ENCODE measurements at places on chromosomes 4 and X.

DNA sequence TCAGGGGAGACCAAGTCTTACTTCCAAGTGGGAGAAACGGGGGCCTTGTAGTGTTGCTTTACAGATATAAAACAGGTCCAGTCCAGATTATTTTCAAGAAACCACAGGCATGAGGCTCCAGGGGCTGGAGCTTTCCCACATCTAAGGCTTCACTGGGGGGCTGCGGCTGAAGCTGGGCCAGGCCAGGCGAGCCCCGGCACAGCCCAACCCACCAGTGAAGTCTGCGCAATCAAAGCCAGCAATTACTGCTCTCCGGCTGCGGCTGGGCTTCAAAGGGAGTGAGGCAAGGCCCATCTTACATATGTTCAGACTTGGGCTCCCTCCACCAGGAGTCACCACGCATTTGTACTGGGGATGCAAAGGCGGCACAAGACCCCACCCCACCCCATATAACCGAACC is 61.7 kb downstream of the HADH start:
- DNase-seq = no peak

DNA sequence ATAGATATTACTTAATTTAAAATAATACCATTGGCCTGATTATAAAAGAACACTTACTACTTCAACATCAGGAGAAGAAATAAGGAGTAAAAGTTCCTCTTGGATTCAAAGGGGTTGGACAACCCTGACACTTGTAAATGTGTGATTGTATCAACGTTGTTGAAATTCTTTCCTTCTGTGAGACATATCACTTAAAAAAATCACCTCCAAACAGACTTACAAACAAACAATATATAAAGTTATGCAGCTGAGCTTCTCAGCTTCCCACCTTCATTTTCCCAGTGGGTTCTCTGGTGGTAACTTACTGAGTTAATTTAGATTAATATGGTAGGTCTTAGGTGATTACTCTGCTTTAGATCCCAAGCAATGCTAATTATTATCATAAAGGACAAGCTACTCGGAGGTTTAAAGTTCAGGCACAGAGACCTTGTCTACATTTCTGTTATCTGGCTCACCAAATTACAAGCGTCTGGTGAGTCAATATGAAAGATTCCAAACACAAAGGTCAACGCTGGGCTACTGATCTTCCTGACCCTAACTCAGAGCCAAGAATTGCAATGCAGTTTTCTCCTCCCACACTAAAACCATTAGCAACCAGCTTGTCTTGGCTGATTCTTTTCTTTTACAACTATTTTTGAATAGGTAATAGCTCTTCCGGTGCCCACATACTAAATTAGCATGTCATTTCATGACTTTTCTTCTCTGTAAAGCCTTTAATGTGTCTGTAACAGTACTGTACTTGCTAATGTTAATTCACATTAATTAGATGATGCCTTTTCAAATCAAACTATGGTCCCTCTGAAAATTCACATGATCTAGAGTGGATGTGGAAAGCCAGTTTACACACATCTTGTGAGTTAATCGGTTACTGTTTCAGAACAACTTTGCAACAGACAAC is 157.6 kb downstream of the RASL11B start:
- DNase-seq = no peak

DNA sequence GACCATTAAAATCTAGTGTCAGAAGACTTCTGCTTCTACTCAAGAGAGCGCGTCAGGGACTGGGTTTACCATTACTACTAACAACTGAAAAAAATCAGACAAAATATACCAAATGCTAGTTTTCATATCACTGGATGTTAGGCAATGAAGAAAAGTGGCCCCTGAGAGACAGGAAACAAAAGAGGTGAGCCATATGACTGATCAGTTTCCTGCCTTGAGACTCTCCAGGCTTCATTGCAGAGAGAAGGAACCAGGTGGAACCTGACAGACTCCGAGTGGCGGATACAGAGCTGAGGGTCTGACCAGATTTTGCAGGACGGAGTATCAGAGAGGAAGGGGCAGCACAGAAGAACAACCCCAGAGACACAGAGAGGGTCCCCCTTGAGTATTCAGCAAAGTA is 86.3 kb downstream of the C4orf51 start:
- DNase-seq = no peak

DNA sequence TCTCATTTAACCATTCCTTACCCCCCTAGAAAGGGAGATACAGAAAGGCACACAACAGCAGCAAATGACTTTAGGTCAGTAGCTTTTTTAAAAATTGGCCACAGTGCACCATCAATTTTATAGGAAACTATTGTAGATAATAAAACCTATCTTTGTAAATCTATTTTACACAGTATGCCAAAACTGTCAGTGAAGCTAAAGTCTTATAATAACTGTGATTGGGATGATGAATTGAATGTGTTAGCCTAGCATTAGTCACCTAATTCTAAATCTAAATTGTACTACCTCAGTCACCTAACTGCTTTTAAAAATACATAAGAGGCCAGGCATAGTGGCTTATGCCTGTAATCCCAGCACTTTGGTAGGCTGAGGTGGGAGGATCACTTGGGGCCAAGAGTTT is 44.2 kb downstream of the SH3RF1 start:
- no peak for DNase-seq

- no peak for DNase-seq
Observed at GRCh38 chr4:60619531-60620305, 580.4 kb upstream of the ADGRL3 start.

DNA sequence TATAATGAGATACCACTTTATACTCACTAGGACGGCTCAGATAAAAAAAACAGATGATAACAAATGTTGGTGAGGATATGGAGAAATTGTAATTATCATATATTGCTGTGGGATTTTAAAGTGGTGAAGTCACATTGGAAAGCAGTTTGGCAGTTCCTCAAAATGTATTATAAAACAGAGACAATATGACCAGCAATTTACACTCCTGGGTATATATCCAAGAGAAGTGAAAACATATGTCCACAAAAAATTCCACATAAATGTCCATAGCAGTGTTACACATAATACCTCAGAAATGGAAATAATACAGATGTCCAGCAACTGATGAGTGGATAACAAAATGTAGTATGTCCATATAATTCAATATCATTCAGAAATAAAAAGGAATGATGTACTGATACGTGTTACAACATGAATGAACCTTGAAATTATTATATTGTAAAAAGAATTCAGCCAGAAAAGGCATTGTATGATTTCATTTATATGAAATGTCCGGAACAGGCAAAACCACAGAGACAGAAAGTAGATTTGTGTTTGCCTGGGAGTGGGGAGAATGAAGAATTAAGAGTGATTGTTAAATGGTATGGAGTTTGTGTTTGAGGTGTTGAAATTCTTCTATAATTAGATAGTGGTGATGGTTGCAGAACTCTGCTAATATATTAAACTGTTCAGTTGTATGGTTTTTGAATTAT is 220.9 kb downstream of the SLC7A11 start:
- no peak for DNase-seq

DNA sequence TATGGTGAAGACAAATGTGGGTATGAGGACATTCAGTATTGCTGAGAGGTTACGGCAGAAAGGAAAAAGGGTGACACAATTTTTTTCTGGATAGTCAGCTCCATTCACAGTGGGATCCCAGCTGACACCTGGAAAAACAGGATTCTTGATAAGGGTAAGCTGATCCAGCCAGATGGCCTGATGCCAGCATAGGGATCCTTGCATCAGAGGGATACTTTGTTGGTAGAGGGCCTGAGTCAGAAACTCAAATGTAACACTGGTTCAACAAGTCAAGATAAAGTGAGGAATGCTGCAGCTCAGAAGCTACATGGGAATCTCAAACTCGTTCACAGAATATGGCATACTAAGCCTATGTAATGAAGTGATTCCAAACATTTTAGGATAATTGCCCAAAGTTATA is 726.7 kb downstream of the C4orf33 start:
- no peak for DNase-seq

DNA sequence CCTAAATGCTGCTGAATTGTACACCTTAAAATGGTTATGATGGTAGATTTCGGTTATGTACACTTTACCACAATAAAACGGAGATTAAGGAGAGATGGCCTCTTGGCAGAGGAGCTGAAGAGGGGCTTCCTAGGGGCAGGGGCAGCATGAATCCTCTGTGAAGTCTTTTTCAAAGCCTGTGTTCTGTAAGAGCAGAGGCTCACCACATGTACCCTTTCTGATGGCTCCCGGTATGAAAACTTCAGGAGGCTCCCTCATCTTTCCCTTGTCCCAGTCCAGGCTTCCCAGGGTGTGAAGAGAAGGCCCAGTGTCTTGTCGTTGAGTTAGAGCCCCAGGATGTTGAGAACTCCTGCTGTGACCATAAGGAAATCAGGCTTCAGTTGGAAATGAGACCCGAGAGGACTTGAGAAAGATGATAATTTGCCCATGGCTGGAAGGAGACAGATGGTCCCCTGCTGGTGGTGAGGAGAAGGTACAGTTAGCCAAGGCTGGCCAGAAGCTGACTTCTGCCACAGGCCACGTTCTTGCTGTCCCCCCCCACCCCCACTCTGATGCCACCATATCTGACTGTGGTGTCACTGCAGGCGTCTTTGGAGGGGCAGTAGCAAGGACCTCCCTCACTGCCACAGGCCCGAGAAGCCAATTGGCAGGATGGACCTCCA is 31.8 kb upstream of the MTM1 start:
- no peak for DNase-seq

DNA sequence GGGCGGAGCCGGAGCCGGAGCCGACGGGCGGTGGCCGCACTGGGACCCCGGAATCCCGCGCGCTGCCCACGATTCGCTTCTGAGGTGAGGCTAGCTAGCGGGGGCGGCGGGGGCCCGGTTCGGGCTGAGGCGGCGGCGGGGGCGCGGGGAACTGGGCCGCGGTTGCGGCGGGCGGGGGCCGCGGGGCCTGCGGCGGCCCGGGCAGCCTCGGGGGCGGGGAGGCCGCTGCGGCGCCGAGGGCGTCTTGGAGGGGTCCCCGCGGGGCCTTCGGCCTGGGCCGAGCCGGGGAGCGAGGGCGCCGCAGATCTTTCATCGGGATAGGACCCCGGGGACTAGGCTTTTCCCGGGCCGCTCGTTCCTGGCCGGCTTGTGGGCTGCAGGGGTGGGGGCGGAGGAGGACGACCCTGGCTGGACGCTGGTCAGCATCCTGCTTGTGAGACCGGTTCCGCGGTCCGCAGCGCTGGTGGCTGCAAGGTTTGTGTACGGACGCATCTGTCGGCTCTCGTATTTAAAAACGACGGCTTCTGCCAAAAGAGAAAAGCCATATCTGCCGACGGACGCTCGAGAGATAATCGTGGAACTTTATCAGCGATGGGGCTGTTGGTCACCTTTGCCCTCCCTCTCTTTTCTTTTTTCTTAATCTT is 419 bp downstream of the ADD1 start:
- DNase-seq = peak; percentile 53

DNA sequence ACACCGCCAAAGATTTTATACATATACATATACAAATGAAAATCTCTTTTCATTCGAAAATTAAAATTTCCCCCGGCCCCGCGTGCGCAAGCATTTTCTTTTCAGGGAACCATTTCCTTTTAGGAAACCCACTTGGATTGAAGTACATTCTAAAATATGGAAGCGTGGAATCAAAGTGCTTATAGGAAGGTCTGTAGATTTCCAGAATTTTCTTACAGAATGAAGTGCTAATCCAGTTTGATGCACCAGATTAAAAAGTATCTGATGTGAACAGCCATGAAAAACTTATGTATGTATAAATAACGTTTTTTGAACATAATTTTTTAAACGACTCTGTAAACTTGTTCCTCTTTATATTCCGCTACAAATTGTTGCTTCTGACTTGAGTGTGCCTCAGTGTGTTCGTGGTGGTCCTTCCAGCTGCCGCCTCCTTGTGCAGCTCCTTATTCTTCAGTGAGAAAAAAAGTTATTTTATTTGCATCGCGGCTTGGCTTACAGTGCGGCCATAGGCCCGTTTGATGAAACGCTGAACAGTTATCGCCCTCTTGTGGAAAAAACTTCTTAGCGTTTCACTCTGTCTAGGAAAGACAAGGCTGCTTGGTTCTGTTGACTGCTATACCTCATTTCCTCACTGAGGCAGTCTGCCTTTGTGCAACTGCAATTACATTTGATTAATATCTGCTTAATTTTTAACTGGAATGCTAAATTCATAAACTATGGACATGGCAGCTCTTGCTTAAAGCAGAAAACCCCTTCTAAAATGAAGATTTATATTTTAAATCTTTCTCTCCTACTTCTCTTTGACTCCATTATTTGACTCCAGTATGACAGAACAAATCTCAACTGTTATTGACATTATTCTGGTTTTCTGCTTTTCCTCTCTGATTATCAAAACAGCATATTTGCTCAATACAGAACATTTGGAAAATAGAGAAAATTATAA is 4.7 kb upstream of the NKX6-1 start:
- DNase-seq = peak; percentile 66

DNA sequence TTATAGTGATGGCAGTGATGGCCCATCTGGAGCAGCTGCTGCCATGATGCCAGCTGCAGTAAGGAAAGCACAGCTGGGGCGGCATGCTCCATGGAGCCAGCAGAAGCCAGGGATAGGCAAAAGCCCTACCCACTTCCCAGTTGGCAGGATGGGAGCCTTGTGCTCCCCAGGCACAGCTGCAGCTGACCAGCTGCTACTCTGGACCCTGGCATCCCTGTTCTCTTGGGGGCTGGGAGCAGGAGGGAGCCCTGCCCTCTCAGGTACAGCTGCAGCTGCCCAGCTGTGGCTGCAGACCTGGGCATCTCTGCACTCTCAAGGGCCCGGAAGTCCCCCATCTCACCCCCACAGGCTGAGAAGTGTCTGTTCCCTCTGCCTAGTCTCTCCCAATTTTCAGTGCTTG is 531.9 kb downstream of the PCDH18 start:
- DNase-seq = no peak

GRCh38 chr4:15233626-15234025 is 194.2 kb upstream of the C1QTNF7 start:
- peak; percentile 26 for DNase-seq

GRCh38 chr4:72954811-72955210 is 114.7 kb downstream of the COX18 start:
- no peak for DNase-seq

DNA sequence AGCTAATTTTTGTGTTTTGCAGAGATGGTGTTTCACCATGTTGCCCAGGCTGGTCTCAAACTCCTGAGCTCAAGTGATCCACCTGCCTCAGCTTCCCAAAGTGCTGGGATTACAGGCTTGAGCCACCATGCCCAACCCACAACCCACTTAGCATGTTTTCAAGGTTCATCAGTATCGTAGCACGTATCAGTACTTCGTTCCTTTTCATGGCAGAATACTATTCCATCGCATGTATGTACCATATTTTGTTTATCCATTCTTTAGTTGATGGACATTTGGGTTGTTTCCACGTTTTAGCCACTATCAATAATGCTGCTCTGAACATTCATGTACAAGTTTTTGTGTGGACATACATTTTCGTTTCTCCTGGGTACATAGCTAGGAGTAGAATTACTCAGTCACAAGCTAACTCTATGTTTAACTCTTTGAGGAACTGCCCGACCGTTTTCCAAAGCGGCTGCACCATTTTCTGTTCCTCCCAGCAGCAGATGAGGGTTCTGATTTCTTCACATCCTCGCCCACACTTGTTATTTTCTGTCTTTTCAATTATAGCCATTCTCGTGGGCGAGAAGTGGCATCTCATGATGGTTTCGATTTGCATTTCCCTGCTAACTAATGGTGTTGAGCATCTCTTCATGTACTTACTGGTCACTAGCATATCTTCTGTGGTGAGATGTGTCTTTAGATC is 32.5 kb downstream of the MAN2B2 start:
- no peak for DNase-seq

Data from GM13977 (cell line).